NCI-H2107 (cell line): ENCODE measurements at places on chromosomes 13 and 19.

DNA sequence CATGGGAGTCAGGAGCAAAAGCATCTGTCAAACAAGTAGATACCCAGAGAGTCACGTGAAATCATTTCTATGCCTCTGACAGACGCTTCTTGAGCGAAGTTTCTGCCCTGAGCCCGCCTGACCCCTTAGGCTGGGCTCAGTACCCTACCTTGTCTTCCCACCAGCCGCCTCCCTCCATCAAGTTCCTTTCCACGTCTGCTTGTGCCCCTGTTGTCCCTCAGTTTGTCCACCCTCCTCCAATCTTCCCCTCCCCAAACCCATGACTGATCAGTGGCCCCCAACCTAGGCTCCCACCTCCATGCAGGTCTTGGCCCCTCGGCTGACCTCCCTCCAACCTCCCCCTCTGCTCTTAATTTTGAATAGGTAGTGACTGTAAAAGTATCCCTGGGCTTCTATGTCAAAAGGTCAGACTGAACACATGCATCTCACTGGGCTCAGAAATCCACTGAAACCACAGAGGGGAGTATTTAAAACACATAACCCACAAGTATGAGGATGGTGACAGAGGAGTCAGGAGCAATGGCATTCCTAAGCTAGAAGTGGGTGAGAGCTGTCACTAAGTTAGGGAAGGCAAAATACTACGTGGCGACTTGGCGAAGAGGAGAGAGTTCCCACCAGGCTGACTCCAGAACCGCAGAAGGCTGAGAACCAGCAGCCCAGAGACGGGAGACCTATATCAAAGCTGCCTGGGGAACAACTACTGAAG lies 1.7 kb upstream of the ZNF446 start:
- no peak for DNase-seq

DNA sequence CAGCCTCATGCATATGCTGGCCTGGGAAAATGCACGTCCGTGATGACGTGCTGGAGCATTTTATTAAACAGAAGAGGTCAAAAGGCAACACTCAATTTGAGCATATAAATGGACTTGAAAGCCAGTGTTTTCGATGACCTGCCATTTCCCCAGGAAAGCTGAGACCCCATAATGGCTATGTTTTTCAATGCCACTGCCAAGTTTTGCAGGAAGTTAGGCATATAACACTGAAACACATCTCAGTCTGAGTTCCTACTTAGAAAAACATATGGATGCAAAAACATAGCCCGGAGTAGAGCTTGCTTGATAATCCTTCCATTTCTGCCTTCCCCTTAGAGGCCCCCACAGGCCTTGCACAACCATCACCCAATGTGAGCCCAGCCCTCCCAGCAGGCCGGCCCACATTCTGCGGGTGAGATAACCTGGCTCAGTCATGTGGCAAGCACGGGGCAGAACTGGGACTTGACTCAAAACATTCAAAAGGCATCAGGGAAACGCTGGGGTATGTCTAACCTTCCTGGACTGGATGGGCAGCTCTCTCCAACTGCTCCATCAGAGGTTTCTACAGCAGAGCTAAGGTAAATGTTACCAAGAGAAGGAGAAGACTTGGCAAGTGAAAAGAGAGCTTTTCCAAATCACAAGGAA lies 24.9 kb downstream of the EPS15L1 start:
- no peak for DNase-seq

DNA sequence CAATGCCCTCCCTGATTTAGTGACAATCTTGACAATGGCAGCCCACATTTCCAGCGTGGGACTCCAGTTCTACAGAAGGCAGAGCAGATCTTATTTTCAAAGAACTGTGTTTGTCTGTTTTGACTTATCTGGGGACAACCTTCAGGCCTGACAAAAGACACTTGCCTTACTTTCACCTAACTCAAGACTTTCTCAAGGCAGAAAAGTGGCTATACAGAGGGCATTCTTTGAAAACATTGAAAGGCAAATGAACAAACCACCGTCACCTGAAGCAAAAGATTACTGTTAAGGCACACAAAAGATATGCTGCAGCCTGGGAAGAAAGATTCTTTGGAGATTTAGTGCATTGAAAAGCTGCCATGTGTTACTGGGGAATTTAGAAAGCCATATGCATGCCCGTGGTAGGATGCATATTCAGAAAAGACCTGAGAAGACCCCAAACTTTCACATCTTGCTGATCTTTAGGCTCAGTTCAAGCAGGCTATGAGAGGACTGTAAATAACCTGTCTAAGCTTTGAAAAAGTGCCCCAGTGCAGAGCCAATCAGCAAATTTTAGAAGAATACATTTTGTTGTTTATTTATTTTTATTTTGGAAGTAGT lies 82.8 kb downstream of the TSC22D1 start:
- no peak for DNase-seq

GRCh38 chr13:42001580-42001979 lies 40.7 kb upstream of the VWA8 start:
- DNase-seq: no peak

DNA sequence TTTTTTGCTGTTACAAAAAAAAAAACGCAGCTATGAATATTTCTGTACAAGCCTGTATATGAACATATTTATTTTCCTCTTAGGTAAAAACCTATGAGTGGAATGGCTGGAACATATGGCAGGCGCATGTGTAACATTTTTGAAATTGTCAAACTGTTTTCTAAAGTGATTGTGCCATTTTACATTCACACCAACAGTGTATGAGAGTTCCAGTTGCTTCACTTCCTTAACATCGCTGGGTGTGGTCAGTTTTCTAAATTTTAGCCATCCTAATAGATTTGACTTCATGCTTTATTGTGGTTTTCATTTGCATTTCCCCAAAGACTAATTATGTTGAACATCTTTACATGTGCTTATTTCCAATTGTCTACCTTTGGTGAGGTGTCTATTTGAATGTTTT lies 306.8 kb downstream of the KCNRG start:
- DNase-seq: no peak

DNA sequence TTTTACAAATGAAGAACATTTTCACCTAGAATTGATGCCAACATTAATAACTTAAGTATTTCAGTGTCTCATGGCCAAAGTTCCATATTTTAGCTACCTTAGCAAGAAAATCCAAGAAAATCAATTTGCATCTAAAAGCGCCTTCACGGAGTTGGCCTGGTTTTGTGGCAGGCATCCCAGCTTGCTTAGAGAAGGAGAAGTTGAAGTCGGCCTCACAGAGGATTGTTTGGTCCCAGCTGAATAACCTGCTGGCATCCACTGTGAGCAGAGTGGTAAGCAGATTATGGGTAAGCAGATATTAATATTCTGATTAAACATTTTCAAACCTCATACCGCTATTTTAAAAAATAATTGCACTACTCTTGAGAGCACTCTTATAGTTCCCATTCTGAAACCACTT lies 62.3 kb upstream of the STARD13 start:
- DNase-seq: no peak

DNA sequence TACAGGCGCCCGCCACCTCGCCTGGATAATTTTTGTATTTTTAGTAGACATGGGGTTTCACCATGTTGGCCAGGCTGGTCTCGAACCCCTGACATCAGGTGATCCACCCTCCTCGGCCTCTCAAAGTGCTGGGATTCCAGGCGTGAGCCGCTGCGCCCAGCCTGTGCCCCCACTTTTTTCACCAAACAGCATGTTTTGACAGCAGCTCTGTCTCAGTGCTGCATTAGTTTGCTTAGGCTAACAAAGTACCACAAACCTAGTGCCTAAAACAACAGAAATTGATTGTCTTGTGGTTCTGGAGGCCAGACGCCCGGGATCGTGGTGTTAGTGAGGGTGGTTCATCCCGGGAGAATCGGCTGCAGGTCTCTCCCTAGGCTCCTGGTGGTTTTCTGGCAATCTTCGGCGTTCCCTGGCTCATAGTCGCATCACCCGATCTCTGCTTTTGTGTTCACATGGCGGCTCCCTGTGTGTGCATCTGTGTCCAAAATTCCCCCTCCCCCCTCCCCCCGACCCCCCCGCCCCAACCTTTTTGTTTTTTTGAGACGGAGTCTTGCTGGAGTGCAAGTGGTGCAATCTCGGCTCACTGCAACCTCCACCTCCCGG lies 30.0 kb downstream of the MYH14 start:
- no peak for DNase-seq
